ENCODE measurements at places on chromosomes 11 and 22.

GRCh38 chr11:64627371-64627770, 36.4 kb downstream of the SLC22A12 start:
- no peak for DNase-seq

DNA sequence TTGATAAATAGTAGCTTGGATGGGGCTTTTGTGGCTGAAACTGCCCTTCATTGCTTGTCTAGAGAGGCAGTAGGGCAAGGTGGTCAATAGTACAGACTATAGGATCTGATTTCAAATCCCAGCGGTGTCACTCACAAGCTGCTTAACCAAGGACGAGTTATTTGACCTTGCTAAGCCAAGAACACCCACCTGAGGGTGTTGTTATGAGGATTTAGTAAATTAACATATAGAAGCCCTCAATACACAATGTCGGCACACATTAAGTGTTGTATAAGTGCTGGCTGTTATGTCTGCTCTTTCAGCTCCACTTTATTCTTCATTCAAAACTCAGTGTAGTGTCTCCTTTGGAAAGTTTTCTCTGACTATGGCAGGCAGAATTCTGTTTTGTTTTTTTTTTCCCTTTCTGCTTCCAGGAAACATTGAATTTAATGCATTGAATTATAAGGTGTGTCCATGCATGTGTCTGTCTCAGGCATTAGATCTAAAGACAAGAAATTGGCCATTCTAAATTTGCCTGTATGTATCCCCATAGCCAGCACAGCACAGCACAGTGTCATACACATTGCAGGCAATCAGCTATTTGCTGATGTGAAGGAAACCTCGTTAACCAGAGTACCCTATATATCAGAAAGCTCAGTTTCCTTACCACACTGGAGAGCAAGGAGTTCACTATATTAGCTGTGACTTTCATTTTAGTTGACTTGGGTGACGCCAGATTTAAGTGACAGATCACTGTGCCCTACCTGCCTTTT, 212.1 kb downstream of the NELL1 start:
- no peak for DNase-seq

GRCh38 chr11:7655253-7656217, 17.8 kb downstream of the CYB5R2 start:
- no peak for DNase-seq

GRCh38 chr11:117219455-117219854, 12.4 kb downstream of the PCSK7 start:
- no peak for DNase-seq
